ENCODE measurements at places on chromosomes 6 and 20.

GRCh38 chr6:129454488-129454887 is 255.5 kb downstream of the ARHGAP18 start:
- DNase-seq: no peak

GRCh38 chr6:166611631-166612030 is 15.4 kb downstream of the RPS6KA2 start:
- no peak for DNase-seq

DNA sequence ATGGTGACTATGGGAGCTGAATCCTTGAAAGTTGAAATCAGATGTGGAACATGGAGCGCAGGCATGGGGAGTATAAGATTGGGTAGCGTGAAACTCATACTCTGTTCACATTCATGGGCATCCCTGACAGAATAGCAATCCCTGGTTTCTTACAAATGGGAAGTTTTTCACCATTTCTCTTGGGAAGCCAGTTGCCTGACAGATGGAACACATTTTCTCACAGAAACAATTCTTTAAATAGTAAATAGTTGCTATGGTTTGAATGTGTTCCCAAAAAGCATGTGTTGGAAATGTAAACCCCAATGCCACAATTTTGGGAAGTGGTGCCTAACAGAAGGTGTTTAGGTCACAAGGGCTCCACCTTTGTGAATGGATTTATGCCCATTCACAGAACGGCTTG is 262.8 kb upstream of the HS3ST5 start:
- DNase-seq: peak; percentile 5

DNA sequence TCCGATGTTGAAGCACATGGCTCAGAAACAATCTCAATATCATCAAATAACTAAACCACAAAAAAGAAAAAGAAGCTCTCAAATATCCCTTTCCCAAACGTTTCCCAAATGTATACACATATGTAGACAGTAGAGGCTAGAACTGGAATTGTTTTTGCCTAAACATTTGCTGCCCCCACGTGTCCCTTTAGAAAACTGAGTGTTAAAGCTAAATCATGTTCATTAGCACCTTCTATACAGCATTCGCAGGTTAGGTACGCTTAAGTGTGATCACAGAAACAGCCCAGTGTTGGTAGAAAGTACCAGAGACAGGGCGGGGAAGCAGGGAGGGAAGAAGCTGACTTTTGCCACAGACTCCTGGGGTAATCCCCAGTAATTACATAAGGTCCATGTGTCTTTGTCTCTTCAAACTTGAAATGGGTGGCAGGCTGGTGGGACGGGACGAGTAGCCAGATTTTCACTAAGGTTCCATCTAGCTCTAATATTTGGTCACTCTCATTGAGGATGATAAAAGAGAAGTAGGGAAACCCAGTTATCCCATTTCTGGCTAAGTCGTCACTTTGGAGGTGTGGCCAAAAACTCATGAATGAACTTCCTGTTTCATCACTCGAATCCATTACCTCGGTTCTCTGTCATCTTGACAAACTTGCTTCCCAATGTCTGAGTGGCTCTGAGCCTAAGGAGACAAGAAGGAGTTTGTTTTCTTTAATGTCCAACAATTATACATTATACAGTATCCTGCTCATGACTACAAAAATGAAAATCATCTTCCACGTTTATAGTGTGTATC is 15.0 kb upstream of the TFAP2A start:
- DNase-seq: peak; percentile 79

GRCh38 chr6:85111481-85112011 is 338.3 kb upstream of the NT5E start:
- DNase-seq: no peak

GRCh38 chr20:61997891-61998290 is 67.8 kb downstream of the TAF4 start:
- DNase-seq: no peak

DNA sequence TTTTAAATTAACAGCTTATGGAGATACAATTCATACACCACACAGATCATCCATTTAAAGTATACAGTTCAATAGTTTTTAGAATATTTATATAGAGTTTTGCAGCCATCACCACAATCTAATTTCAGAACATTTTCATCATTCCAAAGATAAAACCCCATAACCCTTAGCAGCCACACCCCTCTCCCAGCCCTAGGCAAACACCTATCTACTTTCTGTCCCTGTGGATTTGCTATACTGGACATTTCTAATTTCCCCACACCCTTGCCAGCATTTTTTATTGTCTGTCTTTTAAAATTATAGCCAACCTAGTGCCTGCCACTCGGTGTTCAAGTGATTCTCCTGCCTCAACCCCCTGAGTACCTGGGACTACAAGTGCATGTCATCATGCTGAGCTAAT is 23.0 kb upstream of the AKAP7 start:
- no peak for DNase-seq

GRCh38 chr20:60139663-60140446 is 181.6 kb downstream of the CDH26 start:
- no peak for DNase-seq
